ENCODE measurements at places on chromosomes 3 and 15. TPM values are rescaled to one million over a fixed set of nuclear protein-coding genes. Genes with fewer than 3 reads are reported as not detected.

The XIRP1 gene
- total RNA-seq: not detected

The RTP3 gene
- not detected for total RNA-seq

The VPS8 gene
- 48.7 TPM for total RNA-seq

The IQSEC1 gene
- total RNA-seq: 25.1 TPM

The CPNE9 gene
- not detected for total RNA-seq

The ARHGEF3 gene
- 8.9 TPM for total RNA-seq

The SPINT1 gene
- 190 TPM for total RNA-seq

The LEKR1 gene
- total RNA-seq: 1.4 TPM

The VGLL3 gene
- total RNA-seq: 536 TPM

The RGMA gene
- 0.11 TPM for total RNA-seq

The SLC15A2 gene
- 9.4 TPM for total RNA-seq

Measured in placental epithelial cell (primary cell).